ENCODE measurements at places on chromosomes 12 and 14. TPM values are rescaled to one million over a fixed set of nuclear protein-coding genes. Genes with fewer than 3 reads are reported as not detected.

Gene ADAMTS20
- polyA plus RNA-seq, result 0.01 TPM

Gene KRT75
- not detected for polyA plus RNA-seq

Gene DIO3
- polyA plus RNA-seq, result not detected

DNA sequence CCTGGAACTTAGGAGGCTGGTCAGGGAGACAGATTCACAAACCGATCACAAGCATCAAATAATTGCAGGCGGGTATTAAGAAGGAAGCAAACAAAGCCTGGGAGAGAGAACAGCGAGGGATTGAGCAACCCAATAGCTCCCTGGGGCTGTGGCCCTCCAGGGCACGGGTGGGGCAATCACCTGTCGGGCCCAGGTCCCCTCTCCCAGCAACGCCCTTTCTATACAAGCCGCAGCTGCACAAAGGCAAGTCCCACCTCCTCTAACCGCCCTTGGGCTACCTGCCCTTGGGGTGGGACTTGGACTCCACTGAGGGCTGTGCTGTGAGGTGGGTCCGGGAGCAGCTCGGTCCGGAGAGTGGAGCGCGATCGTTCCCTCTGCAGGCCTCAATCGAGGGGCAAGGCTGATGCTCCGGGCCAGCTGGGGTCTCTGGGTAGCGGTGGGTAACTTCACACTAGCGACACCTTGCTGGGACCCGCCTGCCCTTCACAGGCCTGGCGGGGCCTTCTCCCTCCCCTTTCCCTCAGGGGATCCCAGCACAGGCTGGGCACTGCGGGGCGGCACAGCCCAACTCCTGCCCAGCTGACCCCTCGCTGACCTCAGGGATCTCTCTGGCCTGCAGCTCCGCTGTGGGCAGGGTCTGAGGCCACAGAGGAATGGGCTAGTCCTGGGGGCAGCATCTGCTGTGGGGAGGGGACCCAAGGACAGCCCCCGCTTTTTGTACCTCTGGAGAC lies 8.0 kb downstream of the PHB2 start:
- no peak for DNase-seq

GRCh38 chr12:64395739-64396138 lies 5.2 kb upstream of the C12orf56 start:
- no peak for DNase-seq
